Activated naive CD4-positive, alpha-beta T cell (primary cell): ENCODE measurements at places on chromosomes 1 and 21.

- DNase-seq, result no peak
Measured at GRCh38 chr1:201911826-201912571, 23.3 kb downstream of the SHISA4 start.

DNA sequence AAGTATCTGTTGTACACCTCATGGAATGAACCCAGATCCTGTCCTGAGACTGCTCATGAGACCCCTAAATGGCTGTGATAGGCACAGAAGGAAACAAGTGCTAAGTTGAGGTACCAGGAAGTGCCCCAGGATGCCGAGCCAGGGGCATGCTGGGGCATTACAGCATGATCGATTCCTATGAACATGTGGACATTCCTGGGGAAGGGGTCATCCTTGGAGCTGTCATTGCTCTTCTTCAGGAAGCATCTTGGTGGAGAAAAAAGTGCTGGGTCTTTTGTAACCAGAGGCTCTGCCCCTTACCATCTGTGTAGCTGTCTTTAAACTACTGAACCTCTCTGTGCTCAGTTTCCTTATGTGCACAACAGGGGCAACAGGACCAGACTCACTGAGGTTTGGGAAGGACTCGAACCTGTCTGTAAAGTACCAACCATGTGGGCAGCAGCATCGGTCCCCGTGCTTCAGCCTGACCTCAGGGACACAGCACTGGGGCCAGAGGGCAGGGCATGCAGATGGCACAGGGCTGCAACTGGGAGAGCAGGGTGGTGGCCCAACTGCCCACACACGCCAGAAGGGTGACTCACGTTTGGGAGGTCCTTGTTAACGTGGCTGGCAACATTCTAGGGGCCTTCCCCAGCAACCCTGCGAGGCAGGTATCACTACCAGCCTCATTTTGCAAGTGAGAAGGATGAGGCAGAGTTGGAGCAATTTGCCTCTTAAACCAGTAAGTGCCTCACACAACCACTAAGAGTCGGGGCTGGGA lies 142.3 kb upstream of the EDN2 start:
- DNase-seq, result no peak

GRCh38 chr1:176897350-176898236 lies 266.9 kb downstream of the ASTN1 start:
- no peak for DNase-seq

DNA sequence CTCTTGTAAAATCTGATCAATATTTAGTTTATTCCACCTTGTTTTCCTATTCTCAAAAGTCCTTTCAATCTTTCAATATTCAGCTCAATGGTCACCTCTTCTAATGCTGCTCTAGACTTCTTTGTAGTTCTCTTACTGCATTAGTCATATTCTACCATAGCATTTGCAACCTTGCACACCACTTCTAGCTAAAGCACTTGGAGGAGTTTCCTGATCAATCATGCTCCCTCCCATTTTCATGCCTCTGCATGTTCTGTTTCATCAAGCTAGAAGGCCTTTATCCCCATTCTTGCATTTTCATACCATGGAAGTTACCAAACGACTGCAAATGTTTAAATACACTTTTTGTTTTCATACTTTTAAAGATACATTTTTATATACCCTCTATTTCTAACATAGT lies 72.1 kb downstream of the SLC5A9 start:
- DNase-seq, result no peak

GRCh38 chr1:153494976-153495535 lies 34.6 kb upstream of the S100A7 start:
- DNase-seq, result peak; percentile 37

- DNase-seq, result no peak
Measured at GRCh38 chr1:201501812-201502510, 5.0 kb downstream of the CSRP1 start.

DNA sequence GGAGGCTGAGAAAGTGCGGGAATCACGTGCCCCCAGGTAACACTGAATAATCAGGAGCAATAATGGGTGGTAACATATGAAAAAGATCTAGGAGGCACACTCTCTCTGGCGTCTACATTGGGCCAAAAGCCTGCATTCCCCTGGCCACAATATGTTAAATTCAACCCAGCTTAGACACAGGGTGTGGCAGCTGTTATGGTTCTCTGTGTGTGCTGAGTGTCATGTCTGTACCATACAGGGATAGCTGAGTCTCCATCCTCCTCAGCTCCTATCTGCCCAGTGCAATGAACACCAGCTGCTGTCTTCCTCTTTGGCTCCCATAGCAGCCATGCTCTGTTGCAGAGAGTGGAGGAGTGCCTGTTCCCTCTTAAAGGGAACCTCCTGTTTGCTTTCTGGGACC lies 14.3 kb downstream of the S100A11 start:
- no peak for DNase-seq

DNA sequence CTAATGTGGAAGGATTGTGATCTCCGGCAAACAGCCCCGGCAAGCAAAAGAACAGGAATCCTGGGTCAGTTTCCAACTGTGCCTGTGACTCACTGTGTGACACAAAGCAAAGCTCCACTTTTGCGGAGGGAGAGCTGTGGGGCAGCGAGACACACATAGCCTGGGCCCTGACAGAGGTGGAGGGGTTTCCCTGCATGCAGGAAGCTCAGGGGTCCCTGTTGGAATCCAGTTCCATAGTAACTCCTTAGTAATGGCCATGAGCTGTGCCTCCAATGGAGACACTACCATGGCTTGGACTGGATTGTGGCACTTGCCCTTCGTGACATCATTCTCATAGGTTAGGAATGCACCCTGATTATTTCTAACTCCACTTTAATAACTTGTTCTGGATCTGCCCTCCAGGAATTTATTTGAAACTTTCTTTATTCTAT lies 47.0 kb upstream of the ATF3 start:
- no peak for DNase-seq

- no peak for DNase-seq
Measured at GRCh38 chr1:113978863-113979702, at the start of gene OLFML3. Gene OLFML3, plus strand, starts transcription at chr1:113979474. Its CDS starts 43 bp downstream, at chr1:113979517.

- no peak for DNase-seq
Measured at GRCh38 chr1:208248307-208248801, 4.2 kb upstream of the PLXNA2 start.
